ENCODE measurements at places on chromosomes 5 and 9.

GRCh38 chr9:2260417-2261306 lies 245.5 kb downstream of the SMARCA2 start:
- no peak for DNase-seq

DNA sequence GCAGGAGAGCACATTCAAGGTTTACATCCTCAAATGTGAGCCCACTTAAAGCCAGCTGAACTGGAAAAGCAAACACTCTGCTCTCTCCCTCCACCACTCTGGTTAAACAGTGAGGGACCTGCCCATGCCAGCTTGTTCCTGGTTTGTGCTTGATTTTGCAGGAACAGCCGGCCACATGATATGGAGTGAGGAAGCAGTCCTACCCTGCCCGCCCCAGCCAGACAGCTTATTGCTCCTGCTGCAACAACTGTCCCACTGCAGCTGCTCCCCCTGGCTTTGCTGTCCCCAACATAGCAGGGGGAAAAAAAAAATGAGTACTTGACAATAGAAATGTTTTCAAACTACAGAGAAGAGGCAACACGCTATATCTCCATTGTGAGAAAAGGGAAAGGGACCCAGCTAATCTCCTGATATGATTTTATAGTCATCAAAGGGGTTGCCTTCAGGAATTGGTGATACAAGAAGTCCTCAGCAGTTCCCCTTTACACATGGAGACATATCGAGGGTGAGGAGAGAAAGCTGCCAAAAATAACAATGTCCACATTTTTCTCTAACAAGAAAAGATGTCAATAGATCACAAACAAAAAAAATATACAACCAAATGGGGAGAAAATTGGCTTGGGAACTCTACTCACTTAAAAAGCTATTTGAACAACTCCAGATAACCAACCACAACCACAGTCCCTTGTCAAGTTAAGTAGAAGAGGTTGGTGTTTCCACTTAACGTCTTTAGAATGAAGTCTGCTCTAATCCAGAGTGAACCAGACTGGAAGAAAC lies 4.6 kb downstream of the MYO10 start:
- DNase-seq: no peak

- no peak for DNase-seq
These were observed 15.8 kb downstream of the SLC25A48 start for GRCh38 chr5:135850231-135850630.

GRCh38 chr9:77839459-77840140 lies 191.5 kb upstream of the GNA14 start:
- no peak for DNase-seq

- DNase-seq: no peak
These were observed 20.5 kb downstream of the AQP3 start for GRCh38 chr9:33426843-33427293.
